Stimulated activated CD8-positive, alpha-beta memory T cell treated with anti-CD3 and anti-CD28 coated beads, Interleukin-4, amount 100 ng/mL, for 1 hour (primary cell): ENCODE measurements at places on chromosomes 5 and 9.
A peak's percentile ranks its signal among the peaks of the same experiment; 100 is the strongest.

- no peak for DNase-seq
These were observed 89.0 kb downstream of the CAMK4 start for GRCh38 chr5:111313017-111313724.

DNA sequence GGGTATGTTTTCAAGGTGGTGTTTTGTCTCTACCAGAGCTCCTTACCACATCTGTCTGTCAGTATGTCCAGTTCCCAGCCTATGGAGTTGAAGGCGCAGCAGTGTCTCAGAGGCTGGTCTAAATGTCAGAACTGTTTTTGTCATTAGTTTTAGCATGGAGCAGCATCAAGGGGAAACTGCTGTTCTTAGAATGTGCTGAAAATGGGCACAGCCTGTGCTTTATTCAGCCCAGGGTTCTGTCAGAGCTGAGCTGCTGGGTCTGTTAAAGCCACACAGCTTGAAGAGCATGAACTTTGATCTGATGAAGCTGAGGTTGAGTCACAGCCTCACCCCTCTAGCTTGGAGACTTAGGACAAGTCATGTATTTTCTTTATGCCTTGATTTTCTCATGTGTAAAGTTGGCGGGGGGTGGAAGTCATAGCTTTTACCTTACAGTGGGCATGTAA lies 71.9 kb downstream of the RALGPS1 start:
- DNase-seq: no peak

GRCh38 chr9:114058688-114059046 lies 19.4 kb downstream of the AMBP start:
- no peak for DNase-seq

DNA sequence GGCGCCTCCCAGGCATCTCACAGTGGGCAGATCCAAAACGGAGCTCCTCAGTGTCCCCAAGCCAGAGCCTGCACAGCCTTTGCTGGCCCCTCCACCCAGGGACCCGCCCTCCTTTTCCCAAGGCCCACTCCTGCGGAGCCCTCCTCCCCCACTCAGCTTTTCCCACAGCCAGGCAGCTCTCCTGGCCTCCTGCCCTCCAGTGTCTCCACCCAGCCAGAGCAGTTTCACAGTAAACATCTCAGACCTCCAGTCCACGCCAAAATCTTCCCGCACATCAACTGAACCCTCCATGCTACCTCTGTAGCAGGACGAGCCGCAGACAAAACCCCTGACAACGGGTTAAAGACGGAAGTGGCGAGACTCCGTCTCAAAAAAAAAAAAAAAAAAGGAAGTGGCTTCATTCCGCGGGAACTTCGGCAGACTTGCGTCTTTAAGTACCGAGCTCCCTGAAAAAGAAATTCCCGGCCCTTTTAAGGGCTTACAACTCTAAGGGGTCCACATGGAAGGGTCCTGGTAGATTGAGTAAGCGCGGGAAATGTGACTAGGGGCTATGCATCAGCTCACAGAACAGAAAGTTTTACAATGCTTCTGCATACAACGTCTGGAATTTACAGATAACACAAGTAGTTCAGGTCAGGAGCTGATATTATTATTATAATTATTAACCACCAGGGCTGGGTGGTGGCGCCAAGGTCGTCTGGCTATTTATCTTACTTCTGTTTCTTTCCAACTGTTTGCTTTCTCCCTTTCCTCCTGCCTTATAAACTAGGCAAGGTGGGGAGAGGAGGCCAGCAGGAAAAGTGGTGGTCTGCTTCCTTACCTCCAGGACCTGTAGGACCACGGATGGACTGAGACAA lies 11.4 kb upstream of the GRIN1 start:
- DNase-seq: no peak

DNA sequence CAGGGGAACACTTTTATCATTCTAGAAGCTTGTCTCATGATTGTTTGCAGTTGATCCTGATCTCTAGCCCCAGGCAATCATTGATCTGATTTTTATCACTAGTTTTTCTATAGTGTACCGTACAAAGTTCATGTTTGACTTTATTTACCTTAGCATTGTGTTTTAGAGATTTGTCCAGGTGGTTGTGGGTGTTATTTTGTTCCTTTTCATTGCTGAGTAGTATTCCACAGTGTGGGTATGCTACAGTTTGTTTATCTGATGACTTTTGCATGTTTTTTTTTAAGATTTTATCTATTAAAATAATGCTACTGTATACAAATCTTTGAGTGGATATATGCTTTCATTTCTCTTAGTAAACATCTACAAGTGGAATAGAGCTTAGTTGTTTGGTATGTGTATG lies 26.2 kb downstream of the ZNF131 start:
- no peak for DNase-seq

DNA sequence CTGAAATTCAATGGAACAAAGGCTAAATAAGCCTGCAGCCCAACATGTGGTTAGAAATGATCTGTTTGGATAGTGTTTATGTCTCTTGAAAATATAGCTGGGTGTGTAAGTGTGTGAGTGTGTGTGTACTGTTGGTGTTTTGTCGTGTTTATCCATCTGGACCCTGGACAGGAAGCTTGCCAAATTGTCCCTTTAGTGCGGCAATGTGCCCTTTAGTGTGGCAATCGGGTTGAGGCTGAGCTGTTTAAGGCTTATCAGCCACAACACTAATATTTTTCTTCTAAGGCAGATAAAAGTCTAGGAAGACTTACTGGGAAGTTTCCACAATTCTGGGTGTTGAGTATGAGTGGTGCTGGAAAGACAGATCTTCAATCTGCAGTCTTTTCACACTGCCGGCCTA lies 180.2 kb downstream of the YTHDC2 start:
- no peak for DNase-seq

DNA sequence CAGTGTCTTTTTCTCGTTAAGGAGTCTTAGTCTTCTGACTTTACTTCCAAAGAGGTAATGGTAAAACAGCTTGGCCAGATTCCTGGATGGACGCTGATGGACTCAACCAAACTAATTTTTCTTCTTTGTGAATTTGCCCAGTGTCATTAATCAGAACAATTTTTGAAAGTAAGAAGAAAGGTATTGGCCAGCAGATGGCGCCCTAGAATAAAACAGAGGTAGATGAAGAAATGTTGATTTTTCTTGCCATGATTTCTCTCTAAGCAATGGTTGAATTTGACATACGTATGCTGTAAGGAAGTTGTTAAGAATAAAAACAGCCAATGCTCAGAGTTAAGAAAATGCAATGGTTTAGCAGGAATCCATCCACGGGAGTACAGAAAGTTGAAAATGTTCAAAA lies 500.0 kb downstream of the DIRAS2 start:
- peak; percentile 16 for DNase-seq

DNA sequence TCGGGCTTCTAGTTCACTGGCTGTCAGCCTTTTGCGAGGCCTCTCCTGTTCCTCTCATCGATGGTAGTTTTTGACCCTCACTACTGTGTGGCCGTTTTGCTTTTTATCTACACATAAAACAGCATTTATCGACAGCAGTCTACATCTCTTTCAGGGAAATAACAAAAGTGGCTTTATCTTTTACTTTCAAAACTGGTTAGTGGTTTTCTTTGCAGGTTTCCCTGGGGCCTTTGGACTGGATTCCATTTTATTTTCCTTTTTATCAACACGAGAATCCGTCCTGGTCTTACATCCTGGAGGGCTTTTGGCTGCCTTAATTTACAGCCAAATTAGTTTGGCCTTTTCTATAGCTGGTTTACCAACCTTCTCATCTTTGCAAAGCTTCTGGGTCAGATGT lies 793 bp upstream of the PKD2L2 start:
- DNase-seq: no peak

DNA sequence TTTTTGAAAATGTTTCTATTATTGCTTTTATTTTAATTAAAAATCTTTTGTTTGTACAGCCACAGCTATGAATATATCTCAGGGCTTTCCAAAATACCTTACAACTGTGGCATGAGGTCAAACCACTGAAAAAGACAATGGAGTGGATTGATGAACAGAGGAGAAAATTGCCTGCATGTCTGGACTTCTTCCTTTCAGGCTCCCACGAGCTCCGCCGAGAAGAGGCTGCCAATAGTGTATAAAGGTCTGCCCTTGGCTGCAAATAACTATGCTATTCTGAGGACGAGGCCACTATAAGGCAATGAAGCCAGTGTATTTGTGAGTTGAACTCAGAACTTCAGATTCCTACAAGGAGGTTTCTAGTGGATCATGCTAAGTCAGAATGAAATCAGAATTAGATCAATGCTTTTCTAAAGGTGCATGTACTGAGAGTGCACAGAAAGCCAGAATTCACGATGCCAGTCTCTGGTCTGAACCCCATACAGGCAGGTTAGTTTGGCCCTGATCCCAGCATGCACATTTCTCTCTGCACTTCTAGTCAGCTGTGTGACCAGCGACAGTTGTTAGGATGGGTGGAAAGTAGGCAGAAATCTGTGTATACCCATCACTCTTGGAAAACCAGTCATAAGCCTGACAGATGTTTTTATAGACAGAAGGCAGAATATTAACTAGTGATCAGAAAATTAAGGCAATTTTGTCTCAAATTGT lies 42.7 kb upstream of the PLPP1 start:
- no peak for DNase-seq

DNA sequence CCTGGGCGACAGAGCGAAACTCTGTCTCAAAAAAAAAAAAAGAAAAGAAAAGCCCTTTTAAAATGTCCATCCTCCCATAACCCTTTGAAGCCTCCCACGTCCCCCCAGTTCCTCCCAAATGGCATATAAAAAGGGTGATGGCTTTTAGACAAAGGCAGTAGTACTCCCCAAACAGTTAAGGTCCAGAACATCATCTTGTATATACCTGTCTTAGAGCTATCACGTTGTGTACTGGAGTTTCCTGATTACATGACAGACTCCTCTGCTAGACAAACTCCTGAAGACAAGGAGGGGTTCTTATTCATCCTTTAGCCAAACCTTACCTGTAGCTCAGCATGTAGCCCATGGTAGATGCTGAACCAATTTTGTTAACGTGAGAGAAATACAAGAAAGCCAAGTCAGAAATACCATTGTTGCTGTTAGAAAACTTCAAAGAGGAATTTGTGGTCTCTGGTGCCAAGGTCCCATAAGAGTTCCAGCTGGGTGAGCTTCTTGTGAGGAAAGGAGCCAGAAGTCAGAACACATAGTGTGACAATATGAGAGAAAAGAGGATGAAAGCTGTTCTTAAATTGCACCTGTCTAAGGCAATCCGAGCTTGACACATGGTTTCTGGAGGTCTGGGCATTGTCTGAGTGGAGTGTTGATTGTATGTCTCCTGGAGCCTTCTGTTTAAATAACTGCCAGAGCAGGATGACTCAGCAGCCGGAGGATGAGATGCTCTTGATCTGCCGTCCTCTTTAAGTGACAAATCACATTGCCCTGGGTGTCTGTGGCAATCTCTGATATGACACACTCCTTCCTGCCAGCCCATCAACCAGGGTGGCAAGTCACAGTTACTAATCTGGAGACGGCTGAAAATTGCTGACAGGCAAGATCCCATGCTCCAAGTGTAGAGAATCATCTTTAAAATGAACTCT lies 69.1 kb downstream of the ARRDC3 start:
- peak; percentile 62 for DNase-seq

DNA sequence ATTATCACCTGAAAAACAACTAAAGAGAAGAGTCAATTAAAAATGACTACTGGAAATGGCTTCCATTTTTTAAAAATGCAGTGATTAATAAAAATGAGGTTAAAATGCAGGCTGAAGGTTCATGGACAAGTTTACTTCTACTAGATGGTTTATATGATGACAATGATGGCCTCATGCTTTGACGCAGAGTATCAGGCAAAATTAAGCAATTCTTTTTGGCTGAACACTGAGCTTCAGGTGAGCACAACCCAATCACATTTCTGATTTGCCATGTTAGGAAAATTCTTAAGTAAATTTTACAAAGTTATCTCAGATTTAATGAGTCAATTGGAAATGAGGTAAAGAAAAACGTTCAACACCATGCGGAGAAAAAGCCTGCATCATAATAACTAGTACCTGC lies 22.3 kb downstream of the DMGDH start:
- DNase-seq: no peak

DNA sequence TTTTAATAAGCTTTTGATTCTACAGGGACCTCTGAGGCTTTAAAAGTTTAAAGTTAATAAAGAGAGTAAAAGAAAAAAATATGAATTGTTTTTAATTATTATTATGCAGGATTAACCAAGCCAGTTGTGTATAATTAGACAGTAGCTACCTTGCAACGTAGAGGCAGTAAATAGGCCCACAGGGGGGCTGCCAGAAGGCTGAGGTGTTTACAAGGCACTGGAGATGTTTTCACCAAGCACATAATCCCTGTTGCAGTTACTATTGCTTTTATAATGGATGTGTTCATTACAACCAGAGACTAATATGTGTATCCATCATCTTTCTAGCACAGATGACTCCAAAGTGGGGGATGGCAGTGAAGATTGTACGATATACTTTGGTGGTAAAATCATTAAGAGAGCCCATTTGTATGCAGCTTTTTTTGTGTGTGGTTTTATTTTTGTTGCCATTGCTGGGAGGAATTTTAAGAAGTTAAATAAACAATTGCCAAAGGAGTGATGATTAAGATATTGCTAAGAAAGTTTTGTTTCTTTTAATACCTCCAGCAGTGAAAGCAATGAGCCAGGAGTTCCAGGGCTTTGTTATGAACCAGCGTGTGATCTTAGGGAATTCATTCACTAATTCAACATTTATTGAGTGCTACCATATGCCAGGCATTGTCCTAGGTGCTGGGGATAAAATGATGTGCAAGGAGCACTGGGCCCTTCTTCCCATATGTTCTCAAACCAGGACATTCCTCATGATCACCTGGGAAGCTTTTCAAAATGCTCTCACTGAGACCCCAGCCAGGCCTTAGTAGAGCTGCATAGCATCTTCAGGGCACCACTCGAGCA lies 138.7 kb upstream of the EFNA5 start:
- no peak for DNase-seq

DNA sequence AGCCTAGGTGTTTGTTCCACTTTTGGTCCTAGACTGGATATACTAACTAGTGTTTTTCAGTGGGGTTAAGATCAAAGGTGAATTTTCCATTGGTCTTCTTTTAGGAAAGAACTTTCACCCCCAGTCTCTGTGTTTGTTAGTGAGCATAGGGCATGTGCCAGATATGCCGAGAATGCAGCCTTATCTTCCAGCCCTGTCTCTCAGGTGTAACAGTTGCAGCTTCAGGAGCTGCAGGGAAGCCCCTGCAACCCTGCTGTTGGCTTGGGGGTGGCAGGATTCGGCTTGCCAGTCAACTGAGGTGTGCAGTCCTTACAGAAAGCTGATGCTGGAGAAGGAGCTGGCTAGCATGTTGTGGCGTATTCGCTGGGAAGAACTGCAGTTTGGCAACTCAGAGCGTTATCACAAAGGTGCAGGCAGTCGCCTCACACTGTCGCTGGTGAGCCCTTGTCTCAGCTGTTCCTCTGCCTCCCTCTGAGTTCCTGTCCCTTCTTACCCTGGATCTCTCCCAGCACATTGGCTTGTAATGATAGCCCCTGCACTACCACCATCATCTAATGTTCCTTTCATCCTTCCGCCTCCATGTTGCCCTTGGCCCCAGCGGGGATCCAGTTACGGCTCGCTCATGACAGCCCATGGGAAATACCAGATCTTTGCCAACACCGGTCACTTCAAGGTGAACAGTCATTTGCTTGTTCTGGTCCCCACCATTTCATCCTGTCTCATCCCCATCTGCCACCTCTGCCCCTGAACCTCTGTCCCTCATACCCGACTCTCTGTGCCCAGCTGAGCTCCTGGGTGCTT lies 10.1 kb downstream of the NPR2 start:
- DNase-seq: no peak
